ENCODE measurements at places on chromosomes 11 and 22.

DNA sequence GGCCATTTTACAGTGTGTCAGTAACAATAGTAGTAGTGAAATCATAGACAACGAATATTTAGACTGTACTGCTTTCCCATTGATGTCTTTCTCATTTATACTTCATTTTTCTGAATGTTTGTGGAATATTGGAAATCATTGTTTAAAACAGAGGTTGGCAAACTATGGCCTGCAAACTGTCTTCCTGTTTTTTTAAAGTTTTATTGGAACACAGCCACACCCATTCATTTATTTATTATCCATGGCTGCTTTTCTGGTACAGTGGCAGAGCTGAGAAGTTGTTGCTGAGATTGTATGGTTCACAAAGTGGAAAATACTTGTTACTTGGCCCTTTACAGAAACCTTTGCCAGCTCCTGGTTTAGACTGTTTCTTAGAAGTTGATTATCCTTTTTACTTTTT, 13.7 kb downstream of the FAR1 start:
- DNase-seq, result no peak

- no peak for DNase-seq
Observed at GRCh38 chr22:19523240-19524169, 705 bp downstream of the CLDN5 start.

DNA sequence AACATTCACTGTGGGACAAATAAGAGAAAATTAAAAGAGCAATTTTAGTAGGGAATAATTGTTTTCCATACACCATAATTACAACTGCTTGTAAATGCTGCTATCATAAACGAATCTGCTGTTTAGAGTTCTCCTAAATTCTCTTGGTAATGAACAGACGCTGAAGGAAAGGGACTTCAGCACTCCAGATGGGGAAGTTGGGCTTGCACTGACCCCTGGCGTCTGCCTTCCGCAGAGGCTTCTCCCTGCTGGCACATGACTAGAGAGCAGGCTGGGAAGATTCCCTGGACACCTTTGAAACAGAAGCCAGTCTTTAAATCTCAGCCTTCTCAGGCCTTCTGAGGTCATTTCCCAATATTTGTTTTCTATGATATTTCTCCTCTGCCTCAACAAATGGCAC, 84.1 kb downstream of the NXPE2 start:
- DNase-seq, result no peak

GRCh38 chr11:101775033-101775432, 139.8 kb upstream of the CEP126 start:
- DNase-seq, result no peak

DNA sequence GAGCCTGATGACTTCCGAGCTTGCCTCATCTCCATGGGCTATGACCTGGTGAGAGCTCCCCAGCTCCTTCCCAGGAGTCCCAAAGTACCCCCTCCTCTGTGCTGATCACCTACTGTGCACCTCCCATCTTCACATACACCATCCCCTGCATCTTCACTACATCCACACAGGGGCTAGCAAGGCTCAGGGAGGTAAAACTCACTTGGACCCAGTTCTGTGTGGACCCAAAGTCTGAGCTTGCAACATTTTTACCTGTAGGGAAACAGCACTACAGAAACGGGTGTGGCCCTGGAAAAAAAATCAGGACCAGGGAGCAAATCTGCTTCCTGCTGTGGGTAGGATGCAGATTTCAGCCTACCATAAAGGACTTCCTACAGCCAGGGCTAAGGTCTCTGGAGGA, 6.1 kb downstream of the CTSF start:
- DNase-seq, result no peak

GRCh38 chr11:67303132-67303834, at the start of gene SSH3:
Gene SSH3 (plus strand): TSS chr11:67303530. CDS start chr11:67303626, 96 bp downstream.
- no peak for DNase-seq

- no peak for DNase-seq
Observed at GRCh38 chr22:30309951-30310741, 16.6 kb downstream of the TBC1D10A start.

- no peak for DNase-seq
Observed at GRCh38 chr11:119372260-119373058, 9.0 kb downstream of the USP2 start.

Data from T-cell (primary cell).